ENCODE measurements at places on chromosomes 2 and 18. TPM values are rescaled to one million over a fixed set of nuclear protein-coding genes. Genes with fewer than 3 reads are reported as not detected.

PMAIP1 gene
- 1.1 TPM for total RNA-seq

DNA sequence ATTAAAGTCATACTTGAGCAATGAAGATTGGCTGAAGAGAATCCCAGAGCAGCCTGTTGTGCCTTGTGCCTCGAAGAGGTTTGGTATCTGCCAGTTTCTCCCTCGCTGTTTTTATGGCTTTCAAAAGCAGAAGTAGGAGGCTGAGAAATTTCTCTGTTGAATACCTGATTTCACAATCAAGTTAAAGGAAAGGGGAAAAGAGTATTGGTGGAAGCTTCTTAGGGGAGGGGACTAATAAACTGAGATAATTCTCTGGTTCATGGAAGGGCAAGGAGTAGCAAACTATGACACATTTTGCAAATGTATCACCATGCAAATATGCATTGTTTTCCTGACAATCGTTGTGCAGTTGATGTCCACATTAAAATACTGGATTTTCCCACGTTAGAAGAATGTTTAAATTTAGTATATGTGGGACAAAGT lies at the start of gene IL1B:
TSS of gene IL1B (minus strand) at position 85 of the 423 bp plus-strand sequence. CDS start 550 bp downstream, outside the sequence.
- no peaks in the 10 kb centered on the region for H3K36me3 ChIP-seq
- H3K4me3 ChIP-seq, result no peak within 1 kb of the TSS
- DNase-seq, result no peak
- no peaks in the 10 kb centered on the region for H3K4me1 ChIP-seq
- H3K27me3 ChIP-seq, result no peaks in the 10 kb centered on the region
- H3K27ac ChIP-seq, result no peak within 1 kb of the TSS

- no peak overlapping the region for H3K4me3 ChIP-seq
- no peaks in the 10 kb centered on the region for H3K4me1 ChIP-seq
- H3K27ac ChIP-seq, result peak overlapping the region; percentile 45
- no peaks in the 10 kb centered on the region for H3K36me3 ChIP-seq
Observed at GRCh38 chr2:233082222-233082930, 22.2 kb downstream of the INPP5D start.

DNA sequence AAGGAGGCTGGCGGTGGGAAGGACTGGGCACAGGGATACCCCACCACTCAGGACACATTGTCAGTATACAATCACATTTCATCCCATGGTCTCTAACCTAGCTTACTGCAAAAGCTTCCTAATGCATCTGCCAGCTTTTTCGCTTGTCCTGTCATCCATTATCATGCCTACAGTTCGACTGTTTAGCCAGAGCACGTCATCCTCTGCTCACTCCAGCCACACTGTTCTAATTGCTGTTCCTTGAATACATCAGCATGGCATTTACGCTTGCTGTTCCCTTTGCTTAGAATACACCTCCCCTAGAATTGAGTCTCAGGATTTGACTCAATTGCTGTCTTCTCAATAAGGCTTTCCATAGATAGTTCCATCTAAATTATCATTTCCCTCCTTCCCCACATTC lies 166.3 kb downstream of the CCDC148 start:
- H3K4me1 ChIP-seq, result no peaks in the 10 kb centered on the region
- H3K36me3 ChIP-seq, result no peaks in the 10 kb centered on the region
- H3K27ac ChIP-seq, result no peak overlapping the region
- no peak overlapping the region for H3K4me3 ChIP-seq
- no peaks in the 10 kb centered on the region for H3K27me3 ChIP-seq

- no peak overlapping the region for H3K27ac ChIP-seq
- no peaks in the 10 kb centered on the region for H3K4me1 ChIP-seq
- no peaks in the 10 kb centered on the region for H3K27me3 ChIP-seq
- H3K4me3 ChIP-seq, result no peak overlapping the region
- H3K36me3 ChIP-seq, result no peaks in the 10 kb centered on the region
- no peak for DNase-seq
Observed at GRCh38 chr2:98127229-98127989, 40.4 kb downstream of the VWA3B start.

DNA sequence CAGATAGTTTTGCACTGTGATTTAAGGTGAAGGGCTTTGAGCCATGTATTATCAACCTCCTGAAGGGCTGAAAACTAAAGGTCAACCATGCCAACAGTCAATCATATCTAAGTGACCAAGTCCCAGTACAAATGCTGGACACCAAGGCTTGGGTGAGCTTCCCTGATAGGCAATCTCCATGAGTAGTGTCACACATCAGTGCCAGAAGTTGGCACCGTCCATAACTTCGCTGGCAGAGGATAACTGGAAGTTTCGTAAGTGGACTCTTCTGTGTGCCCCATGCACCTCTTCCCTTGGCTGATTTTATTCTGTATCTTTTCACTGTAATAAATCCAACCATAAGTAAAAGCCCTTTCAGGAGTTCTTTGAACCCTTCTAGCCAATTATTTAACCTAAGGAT lies 13.2 kb downstream of the REV1 start:
- DNase-seq, result no peak
- H3K4me3 ChIP-seq, result no peak overlapping the region
- H3K4me1 ChIP-seq, result no peaks in the 10 kb centered on the region
- H3K27ac ChIP-seq, result no peak overlapping the region
- H3K27me3 ChIP-seq, result no peaks in the 10 kb centered on the region
- H3K36me3 ChIP-seq, result no peaks in the 10 kb centered on the region

Measured in sigmoid colon (tissue), 7 donors.